Stimulated activated CD8-positive, alpha-beta memory T cell treated with anti-CD3 and anti-CD28 coated beads, Interleukin-4, amount 100 ng/mL, for 1 hour (primary cell): ENCODE measurements at places on chromosomes 7 and 10.
A peak's percentile ranks its signal among the peaks of the same experiment; 100 is the strongest.

DNA sequence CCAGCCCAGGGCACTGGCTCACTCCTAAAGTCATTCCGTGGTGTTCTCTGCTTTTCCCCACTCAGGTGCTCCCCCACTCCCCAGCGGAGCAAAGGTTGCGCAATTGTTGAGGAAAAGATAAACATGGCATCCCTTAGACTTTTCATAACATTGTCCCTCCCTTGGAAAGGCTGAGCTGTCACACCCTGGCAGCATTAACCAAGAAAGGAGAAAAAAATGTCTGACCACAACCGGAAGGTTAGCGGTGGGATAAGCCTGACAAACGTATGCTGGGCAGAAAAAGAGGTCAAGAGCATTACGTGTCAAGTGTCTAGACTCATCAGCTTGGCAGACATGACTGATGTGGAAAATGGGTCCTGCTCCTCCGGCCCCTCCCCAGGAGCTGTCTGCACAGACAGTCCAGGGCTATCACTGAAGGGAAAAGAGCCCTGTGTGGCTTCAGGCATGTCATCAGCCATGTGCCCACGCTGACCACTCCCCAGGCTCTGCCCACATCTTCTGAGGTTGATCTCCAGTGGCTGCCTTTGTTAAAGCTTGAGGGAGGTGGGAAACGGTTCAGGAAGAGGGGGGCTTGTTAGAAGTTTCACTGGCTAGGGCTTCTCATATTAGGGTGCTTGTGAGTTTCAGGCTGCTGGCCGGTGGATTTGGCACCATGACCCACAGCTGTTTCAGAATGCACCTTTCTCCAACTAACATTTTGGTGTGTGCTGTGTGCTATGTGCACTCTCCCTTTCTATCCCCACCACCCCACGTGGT lies 30.1 kb downstream of the BTBD16 start:
- no peak for DNase-seq

DNA sequence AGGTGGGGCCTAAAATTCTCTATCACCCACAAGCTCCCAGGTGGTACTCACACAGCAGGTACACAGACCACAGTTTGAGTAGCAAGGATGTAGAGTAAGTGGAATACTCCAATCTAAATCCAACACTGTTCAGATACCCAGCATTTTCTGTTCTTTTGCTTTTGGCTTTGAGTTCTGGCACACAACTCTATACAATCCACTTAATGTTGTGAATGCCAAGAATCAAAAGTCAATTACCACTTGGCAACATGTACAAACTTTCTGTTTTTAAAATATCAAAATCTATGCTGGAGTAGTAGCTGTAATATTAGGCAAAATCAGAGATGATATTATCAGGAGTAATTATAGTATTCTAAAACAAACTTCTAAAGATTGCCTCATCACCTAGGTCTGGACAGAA lies 133.4 kb upstream of the LRRTM3 start:
- no peak for DNase-seq

- DNase-seq, result no peak
Observed at GRCh38 chr10:19628767-19629560, 187.3 kb upstream of the PLXDC2 start.

- no peak for DNase-seq
Observed at GRCh38 chr7:24500599-24500998, 72.7 kb upstream of the PALS2 start.

GRCh38 chr10:26441491-26442214 lies 3.5 kb downstream of the APBB1IP start:
- DNase-seq, result no peak

- DNase-seq, result no peak
Observed at GRCh38 chr10:86667421-86668181, 710 bp upstream of the LDB3 start.

- DNase-seq, result no peak
Observed at GRCh38 chr7:121643320-121643719, 229.6 kb upstream of the PTPRZ1 start.

DNA sequence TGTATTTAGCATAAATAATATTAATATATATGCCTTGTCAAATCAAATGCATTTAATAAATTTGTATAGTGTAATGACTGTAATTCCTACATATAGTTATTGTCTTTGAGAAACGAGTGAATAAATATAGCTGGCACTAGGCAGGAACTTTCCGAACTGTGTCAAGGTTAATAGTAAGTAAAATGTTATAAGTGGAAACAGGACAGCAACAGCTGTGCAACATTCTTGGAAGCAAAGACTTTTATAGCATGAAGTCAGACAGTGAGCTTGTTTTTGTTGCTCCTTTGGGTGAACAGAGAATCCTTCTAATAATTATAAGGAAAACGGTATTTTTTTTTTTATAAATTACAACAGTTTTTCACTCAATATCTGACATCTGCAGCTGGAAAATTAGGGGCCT lies 14.0 kb upstream of the EXOC6 start:
- DNase-seq, result no peak

- no peak for DNase-seq
Observed at GRCh38 chr10:44985175-44985681, 6.6 kb upstream of the DEPP1 start.

- DNase-seq, result no peak
Observed at GRCh38 chr10:35580423-35580770, 24.7 kb upstream of the GJD4 start.

- DNase-seq, result peak; percentile 7
Observed at GRCh38 chr7:17298840-17299482, 509 bp downstream of the AHR start.

- DNase-seq, result no peak
Observed at GRCh38 chr10:122454071-122454470, 382 bp upstream of the ARMS2 start.

DNA sequence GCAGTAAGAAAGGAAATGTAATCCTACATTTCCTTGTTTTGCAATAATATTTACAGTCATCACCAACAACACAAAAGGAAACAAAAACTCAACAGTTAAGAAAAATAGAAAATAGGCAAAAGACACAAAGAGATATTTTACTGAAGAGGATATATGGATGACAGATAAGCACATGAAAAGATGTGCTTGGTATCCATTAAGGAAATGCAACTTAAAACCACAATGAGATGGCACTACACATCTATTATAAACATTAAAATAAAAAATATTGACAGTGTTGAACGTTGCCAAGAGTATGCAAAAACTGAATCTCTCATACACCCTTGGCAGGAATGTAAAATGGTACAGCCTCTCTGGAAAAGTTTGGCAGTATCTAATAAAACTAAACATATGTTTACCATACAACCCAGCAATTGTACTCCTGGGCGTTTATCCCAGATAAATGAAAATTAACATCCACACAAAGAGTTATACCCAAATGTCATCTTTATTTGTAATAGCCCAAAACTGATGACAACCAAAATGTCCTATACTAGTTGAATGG lies 5.4 kb downstream of the CEP41 start:
- no peak for DNase-seq

- no peak for DNase-seq
Observed at GRCh38 chr10:113643183-113643582, 20.7 kb downstream of the NRAP start.
